ENCODE measurements at places on chromosomes 11 and 22. TPM values are rescaled to one million over a fixed set of nuclear protein-coding genes. Genes with fewer than 3 reads are reported as not detected.

- H3K4me1 ChIP-seq = no peaks in the 10 kb centered on the region
- H3K4me3 ChIP-seq = no peak overlapping the region
- no peak overlapping the region for H3K27ac ChIP-seq
- no peaks in the 10 kb centered on the region for H3K36me3 ChIP-seq
These were observed 32.0 kb upstream of the TH start for GRCh38 chr11:2203440-2204259.

DNA sequence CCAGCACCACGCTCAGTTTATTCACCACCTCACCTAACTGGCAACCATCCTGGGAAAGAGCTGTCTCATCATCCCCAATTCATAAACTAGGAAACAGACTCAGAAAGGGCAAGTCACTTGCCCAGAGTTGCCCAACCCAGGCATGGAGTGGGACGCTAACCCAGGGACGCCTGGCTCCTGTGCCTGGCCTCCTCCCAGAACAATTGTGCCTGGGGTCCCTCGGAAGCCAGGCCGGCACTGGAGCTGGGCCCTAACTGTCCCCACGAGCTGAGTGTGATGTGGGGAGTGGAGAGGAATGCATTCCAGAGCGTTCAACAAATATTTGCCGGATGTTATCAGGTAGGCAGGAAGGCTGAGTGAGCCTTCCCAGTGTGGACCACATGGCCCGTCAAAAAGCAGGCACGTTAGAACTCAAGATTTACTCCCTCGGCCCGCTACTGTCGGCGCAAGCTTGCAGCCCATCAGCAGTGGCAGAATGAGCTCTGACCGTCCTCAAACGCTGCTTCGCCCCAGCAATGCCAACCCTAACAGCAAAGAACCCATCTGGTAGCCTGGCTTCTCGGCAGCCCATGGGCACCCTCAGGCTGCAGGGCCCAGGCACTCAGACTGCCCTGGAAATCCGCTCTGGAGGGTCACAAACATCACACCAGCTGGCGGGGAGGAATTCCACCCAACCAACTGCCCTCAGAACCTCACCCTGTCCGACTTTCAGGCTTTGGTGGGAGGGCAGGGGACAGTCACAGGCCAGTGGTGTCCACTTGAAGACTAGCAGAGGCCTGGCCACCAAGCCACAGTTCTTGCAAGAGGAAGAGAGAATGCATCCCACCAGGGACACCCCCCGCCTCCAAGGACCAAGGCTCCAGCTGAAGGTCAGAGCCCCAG is 35.6 kb downstream of the MYH9 start:
- H3K27ac ChIP-seq = peak overlapping the region; percentile 100
- peaks cover 8% of the 10 kb centered on the region for H3K36me3 ChIP-seq
- no peaks in the 10 kb centered on the region for H3K27me3 ChIP-seq
- H3K4me3 ChIP-seq = peak overlapping the region; percentile 82

- H3K27me3 ChIP-seq = peaks cover 5% of the 10 kb centered on the region
- H3K4me1 ChIP-seq = no peaks in the 10 kb centered on the region
- H3K27ac ChIP-seq = no peak overlapping the region
- H3K4me3 ChIP-seq = no peak overlapping the region
These were observed 15.9 kb downstream of the SLCO2B1 start for GRCh38 chr11:75166791-75167190.

DNA sequence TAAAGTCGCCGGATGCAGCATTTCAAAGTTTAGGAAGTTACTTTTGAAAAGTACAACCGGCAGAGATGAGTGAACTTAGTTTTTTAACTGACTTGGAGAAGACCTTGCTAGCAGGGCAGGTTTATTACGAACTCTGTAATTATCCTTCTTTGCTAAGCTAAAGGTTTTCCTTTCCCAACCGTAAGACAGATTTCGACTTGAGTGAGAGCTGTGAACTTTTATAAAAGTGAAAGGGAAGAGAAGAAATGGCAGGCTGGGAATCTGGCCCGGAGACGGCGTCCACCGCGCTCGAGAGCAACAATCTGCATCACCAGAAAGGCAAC is 659 bp upstream of the TEAD1 start:
- H3K27me3 ChIP-seq = peaks cover 61% of the 10 kb centered on the region
- H3K27ac ChIP-seq = peak overlapping the region; percentile 12
- H3K4me3 ChIP-seq = peak overlapping the region; percentile 81
- no peak for DNase-seq
- peaks cover 8% of the 10 kb centered on the region for H3K4me1 ChIP-seq

Gene SLC5A4
- not detected for total RNA-seq

Gene CRACR2B
- total RNA-seq = 0.47 TPM

Gene LINC01488
- not detected for total RNA-seq

Gene APOL5
- total RNA-seq = not detected
